Vagina (tissue), 2 donors: ENCODE measurements at places on chromosomes 12 and 14.

DNA sequence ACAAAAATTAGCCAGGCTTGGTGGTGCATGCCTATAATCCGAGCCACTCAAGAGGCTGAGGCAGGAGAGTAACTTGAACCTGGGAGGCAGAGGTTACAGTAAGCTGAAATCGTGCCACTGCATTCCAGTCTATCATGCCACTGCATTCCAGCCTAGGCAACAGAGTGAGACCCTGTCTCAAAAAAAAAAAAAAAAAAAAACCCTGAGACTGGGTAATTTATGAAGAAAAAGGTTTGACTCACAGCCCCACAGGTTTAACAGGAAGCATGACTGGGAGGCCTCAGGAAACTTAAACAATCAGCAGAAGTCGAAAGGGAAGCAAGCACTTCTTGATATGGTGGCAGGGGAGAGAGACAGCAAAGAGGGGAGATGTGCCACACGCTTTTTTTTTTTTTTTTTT, 123.2 kb downstream of the GXYLT1 start:
- no peak for DNase-seq

DNA sequence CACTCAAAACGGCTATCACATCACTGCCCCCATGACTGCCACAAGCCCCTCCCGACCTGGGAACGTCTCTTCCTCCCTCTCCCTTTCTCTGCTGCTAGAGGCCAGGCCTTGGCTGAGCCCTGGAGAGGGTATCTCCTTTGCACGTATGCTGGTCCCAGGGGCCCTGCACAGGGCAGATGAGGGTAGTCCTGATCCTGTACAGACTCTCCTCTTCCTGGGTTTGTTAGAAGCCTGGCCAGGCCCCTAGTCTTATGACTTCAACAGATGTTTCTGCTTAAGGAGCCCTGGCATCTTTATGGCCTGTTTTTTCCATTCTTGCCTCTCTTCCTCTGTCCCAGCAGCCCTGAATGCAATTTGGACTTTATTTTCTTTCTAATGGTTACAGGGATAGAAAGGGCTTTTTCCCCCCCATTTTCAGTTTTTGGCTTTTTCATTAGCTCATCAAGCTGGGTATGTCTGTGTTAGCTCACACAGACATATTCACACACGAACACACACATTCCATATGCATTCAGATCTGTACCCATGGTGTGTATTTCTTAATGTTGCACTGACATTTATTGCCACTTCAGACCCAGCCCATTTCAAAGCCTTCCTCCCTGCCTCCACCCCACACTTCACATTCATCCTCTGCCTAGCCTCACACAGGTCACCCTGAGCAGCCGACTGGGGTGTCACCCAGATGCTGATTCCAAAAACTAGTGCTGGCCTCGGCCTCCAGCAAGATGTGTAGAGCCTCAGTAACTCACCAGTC, 203.2 kb downstream of the ZFP36L1 start:
- peak; percentile 95 for DNase-seq

DNA sequence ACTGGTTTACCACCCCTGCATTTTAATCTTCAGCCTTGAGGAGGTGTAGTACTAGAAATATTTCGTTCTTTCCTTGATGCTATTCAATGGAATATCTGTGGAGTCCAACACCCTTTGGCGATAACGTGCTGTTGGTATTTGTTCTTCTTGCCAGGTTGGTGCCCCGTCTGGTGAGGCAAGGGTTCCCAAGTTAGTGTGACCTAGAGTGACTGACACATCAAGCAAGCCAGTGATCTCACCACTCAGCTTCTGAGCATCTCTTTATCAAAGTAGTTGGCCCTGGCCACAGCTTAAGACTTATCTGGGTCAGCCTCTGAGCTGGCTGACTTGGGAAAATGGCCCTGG, 60.2 kb downstream of the PLXNC1 start:
- no peak for DNase-seq

DNA sequence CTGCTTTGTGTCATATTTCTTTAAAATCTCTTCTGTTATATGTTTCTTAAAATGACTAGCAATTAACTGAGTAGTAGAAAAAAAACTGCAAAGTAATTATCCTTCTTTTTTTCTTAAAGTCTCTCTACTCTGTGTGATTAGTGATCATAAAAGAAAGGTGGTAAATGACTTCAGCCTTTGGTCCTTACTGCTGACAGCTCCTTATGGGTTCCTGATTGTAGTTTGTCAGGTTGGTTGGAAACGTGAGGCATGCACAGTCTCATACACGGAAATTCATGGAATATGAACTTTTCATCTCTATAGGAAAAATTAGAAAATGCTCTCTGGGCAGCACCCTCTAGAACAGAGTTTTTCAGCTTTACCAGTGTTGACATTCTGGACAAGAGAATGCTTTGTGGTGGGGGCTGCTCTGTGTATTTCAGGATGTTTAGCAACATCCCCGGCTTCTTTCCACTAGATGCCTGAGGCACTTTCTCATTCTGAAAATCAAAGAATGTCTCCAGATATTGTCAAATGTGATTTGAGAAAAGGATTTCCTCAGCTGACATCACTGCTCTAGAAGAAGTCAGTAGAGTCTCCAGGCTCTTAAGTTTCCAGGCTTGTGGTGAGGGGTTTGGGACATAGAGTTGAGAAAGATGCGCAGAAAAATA, 121.0 kb downstream of the PIK3C2G start:
- no peak for DNase-seq

GRCh38 chr14:76491172-76491930, 115.4 kb downstream of the ESRRB start:
- no peak for DNase-seq

DNA sequence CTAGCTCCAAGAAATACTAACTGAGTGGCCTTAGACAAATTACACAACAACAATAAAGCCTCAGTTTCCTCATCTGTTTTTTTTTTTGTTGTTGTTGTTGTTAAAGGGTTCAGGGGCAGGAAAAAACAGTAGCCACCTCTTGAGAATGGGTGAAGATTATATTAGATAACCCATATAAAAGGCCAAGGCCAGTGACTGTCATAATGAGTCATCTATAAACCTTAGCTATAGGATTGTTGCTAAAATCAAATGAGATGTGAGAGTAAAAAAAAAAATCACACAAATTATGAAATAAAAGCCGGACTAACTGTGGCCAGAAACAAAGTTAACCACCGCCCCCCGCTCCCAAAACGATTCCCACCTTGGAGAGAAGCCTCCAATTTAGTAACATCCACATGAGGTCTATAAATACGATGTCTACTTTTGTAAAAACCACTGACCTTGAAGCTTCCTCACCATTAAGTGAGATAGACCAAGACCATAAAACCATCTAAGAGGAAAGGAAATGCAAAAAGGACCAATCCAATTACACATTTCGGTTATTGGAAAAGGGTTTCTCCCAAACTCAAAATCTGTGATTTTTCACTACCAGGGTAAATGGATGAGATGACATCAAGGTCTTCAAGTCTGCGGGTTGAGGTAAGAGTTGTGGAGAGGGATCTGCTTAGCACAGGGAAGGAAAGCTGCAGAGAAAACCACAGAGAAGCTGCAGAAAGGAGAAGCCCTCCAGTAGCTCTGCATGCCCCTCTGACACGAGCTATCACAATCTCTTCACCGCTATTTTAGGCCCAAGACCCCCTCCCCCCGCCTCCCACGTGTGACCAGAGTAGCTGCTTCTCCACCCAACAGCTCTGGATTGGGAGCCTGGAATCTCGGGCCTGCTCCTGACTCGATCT, 1.0 kb downstream of the NAA25 start:
- no peak for DNase-seq

DNA sequence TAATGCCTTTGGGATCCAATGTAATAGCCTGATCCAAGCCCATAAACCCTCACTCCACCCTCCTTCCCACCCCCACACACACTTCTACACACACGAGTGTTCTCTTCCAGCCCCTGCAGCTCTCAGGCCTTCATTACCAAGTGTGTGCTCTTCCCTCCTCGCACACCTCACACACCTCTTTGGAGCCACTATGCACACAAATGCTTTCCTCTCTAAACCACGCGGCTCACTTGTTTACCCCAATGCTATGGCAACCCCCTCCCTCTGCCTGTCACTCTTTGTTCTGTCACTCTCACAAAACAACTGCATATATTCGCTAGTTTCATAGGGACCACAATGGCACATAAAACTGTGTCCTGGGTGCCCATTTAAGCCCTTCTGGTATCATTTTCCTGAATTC, 35.1 kb downstream of the PPP2R5E start:
- DNase-seq, result no peak

DNA sequence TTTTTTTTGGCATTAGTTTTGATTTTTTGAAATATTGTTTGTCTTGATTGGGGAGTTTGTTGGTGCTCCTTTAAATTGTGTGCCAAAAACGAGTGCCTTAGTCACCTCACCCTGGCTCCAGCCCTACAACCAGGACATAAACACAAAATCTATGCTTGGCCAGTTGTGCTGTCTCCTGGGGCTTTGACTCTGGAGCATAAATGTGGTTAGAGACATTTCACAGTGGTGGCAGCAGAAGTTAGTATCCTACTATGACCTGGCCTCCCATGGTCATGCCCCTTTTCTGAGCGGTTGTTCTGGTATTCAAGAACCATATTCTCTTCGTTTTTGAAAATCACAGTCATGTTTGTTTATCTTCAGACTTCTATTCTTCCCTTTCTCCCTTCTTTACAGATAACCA, 70.7 kb upstream of the PSMA6 start:
- DNase-seq, result no peak

DNA sequence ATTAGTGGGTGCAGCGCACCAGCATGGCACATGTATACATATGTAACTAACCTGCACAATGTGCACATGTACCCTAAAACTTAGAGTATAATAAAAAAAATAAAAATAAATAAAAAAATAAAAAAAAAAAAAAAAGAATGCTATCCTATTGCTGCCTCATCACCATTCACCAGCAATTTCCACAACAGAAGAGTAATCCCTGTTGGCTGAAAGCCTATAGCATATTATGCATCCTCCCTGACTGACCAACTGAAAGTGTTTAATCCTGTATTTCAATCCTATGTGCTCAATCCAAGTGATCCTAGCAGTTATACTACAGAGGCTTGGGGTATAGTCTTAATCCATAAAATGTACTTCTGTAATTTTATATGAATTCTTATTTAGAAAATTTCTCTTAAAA, 18.5 kb downstream of the DICER1 start:
- no peak for DNase-seq

- DNase-seq, result no peak
Measured at GRCh38 chr12:83904175-83904574, 1008.4 kb downstream of the SLC6A15 start.

- DNase-seq, result no peak
Measured at GRCh38 chr12:131829356-131829747, 1.2 kb downstream of the MMP17 start.

- no peak for DNase-seq
Measured at GRCh38 chr12:121334513-121335343, 17.5 kb downstream of the ANAPC5 start.

GRCh38 chr14:73753124-73753886, 39.1 kb upstream of the PNMA1 start:
- no peak for DNase-seq

DNA sequence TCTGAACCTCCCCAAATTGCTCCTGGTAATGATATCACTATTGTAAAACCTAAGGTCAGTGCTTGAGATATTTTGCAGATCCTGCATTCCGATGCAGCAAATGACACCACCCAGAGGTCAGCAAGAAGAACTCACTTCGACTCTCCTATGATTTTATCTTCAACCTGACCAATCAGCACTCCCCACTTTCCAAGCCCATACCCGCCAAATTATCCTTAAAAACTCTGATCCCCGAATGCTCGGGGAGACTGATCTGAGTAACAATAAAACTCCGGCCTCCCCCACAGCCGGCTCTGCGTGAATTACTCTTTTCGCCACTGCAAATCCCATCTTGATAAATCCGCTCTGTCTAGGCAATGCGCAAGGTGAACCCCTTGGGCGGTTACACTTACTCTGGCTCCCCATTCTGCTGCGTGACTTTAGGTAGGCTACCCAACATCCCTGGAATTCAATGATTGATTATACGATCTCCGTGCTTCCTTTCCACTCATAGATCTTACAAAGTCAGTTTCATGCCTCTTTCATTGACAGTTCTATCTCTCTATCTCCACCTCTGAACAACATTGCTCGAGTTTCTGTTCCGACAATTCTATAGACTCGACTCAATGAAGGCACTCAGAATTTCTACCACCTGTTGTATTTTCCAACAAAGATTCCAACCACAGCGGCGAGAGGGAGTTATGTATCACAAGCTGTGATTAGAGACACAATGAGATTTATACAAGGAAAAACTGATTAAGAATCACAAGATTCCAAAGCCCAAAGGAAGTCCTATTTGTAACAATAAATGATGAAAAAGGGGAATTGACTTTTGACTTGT, 939 bp downstream of the NPC2 start:
- no peak for DNase-seq

- no peak for DNase-seq
Measured at GRCh38 chr12:55702861-55703260, 4.8 kb downstream of the ITGA7 start.

- DNase-seq, result no peak
Measured at GRCh38 chr12:64714551-64714968, 44.6 kb downstream of the GNS start.

DNA sequence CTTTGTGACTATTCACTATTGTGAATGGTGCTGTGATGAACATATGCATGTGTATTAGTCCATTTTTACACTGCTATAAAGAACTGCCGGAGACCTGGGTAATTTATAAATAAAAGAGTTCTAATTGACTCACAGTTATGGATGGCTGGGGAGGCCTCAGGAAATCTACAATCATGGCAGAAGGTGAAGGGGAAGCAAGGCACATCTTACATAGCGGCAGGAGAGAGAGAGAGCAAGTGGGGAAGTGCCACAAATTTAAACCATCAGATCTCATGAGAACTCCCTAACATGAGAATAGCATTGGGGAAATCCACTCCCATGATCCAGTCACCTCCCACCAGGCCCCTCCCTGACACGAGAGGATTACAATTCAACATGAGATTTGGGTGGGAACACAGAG, 90.8 kb downstream of the ATP23 start:
- no peak for DNase-seq

- no peak for DNase-seq
Measured at GRCh38 chr14:83534995-83535394, 1994.9 kb upstream of the FLRT2 start.

DNA sequence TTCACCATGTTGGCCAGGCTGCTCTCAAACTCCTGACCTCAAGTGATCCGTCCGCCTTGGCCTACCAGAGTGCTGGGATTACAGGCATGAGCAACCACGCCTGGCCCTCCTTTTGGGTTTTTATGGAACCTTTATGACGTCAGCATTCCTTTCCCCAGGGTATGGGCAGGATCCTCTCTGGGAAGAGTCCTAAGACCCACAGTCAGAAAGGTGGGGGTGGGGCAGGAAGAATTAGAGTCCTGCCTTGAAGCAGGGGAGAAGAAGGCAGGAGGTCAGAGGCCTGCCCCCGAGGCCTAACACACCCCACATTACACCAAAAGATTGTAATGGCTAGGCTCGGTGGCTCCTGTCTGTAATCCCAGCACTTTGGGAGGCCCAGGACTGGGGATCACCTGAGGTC, 30.8 kb upstream of the CDK17 start:
- no peak for DNase-seq

DNA sequence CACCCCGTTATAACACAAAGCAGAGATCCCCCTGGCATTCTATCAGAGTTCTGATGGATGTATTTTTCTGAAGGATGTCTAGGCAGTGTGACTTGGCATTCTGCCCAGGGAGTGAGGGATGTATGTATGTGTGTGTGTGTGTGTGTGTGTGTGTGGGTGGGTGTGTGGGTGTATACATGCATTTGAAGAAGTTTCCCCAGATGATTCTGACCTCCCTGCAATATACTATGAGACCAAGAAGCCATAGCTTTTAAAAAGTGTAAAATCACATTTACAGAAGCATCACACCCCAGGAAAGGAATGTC, 59.7 kb upstream of the NAP1L1 start:
- DNase-seq, result no peak
